ENCODE measurements at places on chromosomes 3 and 15.

GRCh38 chr3:74636981-74637380 is 22.5 kb upstream of the CNTN3 start:
- no peak for DNase-seq

- no peak for DNase-seq
Observed at GRCh38 chr3:60056404-60056803, 1006.6 kb upstream of the CFAP20DC start.

GRCh38 chr3:146472611-146473010 is 3.2 kb upstream of the PLSCR2 start:
- no peak for DNase-seq

- no peak for DNase-seq
Observed at GRCh38 chr3:44058022-44058867, 183.4 kb upstream of the TOPAZ1 start.

DNA sequence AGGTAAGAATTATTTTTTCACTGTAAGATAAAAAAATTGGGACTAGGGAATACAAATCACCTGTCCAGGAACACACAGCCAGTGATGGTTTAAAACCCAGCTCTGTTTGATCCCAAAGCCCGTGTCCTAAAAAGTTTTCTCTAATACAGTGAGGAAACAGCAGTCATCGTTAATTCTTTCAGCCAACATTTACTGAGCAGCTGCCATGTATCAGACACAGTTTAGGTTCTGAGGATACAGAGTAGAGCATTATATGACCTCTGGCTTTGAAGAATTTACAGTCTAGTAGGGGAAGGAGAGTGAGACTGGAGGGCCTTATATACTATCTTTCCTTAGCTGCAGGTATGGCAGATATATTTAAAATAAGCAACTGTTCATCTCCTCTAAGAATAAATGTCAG is 82.7 kb downstream of the KCNMB2 start:
- no peak for DNase-seq

- no peak for DNase-seq
Observed at GRCh38 chr3:184117636-184118035, 17.5 kb upstream of the EIF2B5 start.

DNA sequence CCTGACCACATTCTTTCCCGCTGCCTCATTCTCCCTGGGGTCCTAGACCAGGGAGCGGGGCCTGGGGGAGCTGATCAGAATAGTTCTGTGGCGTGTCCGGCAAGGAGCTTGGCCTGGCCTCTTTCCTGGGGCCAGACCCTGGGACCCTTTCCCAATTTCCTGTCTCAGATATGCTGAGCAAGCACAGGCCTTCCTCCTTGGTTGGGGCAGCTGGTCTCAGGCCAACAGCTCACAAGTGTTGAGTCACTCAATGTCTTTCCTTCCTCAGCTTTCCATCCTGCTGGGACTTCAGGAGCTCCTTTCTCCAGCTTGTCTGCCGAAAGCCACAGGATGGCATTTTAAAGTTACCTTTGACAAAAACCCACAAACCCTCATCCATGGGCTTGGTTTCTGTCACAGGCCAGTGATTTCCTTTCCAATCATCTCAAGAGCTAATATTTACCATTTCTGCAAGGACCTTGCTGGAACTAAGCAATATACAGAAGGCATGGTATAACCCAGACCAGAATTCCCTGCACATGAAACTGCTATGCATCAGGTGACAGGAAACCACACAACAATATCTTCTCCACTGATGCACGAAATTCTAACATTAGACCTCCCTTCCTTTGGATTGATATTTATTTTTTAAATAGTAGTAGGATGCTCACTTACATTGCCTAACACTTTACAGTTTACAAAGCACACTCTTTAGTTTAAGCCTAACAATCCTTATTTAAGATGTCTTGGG is 19.5 kb upstream of the TIMP4 start:
- no peak for DNase-seq

- DNase-seq: no peak
Observed at GRCh38 chr3:151925419-151925818, 52.0 kb downstream of the SUCNR1 start.

GRCh38 chr15:59158701-59159034 is 48.0 kb upstream of the LDHAL6B start:
- no peak for DNase-seq

GRCh38 chr3:134697830-134698689 is 47.2 kb upstream of the KY start:
- DNase-seq: no peak

DNA sequence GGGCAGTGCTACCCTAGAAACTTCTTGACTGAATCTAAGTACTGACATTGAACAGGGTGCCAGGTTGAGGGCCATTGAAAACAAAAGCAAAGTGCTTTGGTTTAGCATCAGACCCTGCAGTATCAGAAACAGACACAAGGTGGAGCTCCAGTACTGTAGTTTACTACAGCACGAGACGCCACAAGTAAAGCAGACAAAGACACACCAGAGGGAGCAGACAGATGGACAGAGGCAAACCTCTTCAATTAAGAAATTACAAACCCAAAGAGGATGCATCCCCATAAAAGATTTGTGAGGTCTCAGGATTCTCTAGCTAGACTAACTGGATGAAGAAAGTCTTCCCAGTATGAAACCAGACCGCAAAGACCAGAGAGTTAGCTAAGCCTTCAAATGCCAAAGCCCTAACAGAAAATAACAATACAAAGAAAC is 16.6 kb downstream of the TOP2B start:
- DNase-seq: peak; percentile 68

GRCh38 chr3:134357261-134357913 is 16.9 kb downstream of the AMOTL2 start:
- no peak for DNase-seq

DNA sequence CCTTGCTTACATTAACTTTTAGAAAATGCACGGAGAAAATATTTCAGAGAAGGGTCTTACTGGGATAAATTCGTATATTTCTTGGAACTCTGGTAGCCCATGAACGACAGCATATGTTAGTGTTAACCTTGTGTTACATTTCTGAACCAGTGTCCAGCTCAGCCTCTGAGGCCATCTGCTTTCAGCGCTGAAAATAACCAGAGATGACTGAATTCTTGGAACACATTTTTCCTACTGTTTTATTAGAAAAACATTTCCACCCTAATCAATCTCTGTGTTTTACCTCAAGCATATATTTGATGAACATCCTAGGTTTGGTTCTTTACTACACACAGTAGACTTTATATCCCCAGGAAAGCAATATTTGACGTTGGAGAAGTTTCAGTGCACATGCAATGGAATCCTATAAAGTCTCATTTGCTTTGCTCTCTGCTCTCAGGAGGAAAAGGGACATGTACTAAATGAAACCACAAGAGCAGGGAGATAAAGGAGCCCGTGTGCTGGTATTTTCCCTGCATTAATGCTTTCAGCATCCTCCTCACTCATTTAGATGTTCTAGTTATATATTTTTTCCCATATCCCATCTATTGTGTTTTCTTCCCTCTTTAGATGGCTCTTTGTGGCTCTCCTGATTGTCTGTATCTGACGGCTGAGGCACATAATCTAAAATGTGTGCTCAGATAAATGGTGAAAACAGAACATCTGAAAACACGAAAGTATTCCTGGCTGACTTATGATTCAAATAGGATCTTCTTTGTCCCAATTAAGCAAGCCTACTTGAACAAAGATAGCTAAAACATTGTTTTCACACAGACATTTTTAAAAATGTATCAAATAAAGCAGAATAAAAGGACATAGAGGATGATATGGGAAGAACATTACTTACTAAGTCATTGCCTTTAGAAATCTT is 151.7 kb upstream of the KCNMB2 start:
- DNase-seq: no peak

- DNase-seq: no peak
Observed at GRCh38 chr3:94317017-94317416, 254.2 kb downstream of the NSUN3 start.

DNA sequence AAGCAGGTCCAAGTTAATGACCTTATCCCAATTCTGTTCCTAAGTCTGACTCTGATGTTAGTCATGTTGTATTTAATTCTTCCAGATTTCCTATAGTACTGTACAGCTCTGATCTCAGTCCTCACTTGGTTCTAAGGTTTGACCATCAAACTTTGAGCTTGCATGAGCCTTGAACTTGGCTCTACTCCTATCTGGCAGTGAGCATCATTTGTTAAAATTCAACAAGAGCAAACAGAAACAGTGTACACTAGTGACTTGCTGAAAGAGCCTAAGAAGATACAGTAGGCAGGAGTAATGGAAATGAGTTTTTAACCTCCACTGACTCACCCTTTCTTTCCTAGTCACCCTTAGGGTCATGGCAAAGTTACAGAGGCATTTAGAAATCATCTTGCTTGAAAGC is 451.1 kb upstream of the TPRG1 start:
- DNase-seq: no peak

DNA sequence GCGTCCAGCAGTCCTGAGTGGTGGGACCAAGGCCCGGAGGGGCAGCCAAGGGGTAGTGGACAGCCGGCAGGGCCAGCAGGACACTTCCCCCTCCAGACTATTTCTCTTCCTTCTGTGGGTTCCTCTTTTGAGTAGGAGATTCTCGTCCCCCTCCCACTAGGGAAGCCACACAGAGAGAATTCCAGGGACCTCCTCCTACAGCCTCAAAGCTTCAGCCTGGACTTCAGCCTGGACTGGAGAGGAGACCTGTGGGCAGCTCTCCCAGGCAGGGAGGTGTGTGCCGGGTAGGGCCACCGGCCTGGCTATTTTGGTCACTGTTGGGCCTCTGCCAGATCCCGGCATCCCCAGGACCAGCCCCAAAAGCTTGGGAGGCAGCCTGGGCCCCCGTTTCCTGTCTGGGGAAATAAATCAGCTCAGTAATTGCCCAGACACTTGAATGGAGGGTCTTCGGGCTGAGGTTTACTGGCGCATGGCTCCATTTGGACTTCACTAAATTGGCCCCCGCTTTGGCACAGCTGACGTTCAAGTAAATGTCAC is 1.3 kb downstream of the SLC6A6 start:
- DNase-seq: no peak

- DNase-seq: no peak
Observed at GRCh38 chr3:94082391-94082937, 19.6 kb downstream of the NSUN3 start.

GRCh38 chr15:68252925-68253534 is 23.5 kb upstream of the CLN6 start:
- no peak for DNase-seq

GRCh38 chr3:20022954-20023622 is 11.0 kb upstream of the PP2D1 start:
- DNase-seq: no peak

- no peak for DNase-seq
Observed at GRCh38 chr15:55856506-55857164, 113.7 kb upstream of the PRTG start.

DNA sequence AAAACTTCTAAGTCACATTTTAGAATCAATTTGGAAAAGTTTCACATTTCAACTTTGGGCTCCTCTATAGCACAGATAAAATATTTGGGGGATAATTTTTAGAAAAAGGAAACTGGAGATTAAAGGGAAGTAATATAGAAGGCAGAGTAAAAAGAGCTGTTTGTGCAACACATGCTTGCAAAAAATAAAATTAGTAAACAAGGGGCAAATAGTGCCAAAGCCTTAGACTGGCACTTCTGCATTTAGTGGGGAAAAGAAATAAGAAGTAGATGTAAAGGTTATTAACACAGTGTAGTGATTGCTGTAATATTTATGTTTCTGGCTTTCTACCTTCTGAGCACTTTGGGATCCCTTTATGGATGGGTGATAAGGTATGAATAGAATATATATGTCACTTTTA is 246.6 kb downstream of the CBLB start:
- no peak for DNase-seq

DNA sequence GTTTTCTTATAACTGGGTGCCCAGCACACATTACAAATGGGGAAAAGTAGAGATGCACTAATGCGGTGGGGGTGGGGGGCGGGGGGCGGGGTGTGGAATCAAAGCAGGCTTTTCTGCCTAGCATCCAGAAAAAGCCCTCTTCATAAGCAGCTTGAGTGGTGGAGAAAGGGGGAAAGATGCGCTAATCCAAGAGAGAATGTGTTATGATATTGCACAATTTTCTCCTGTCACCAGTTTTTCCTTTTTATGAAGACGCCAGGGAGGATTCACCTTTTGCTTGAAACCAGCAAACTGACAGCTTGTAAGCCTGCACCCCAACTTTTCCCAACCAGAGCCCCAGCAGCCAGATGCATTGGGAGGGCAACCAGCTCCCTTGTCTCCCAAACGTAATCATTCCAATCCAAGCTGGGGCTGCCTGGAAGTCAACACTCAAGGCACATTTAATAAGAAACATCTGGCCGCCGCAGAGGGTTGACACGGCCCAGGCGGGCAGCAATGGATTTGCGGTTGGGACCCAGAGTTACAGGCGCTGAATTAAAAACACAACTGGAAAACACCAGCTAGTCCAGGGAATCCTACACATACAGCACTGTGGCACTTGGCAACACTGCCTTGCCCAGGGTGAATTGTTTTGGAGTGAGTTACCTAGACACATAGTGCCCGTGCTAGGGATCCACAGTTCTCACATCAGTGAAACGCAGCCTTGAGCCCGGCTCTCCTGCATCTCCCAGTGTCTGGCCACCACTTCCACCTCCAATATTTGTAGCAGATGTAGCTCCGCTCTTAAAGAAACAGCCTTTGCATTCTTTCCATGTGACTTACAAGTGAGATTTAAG is 218.5 kb upstream of the PRICKLE2 start:
- DNase-seq: no peak

DNA sequence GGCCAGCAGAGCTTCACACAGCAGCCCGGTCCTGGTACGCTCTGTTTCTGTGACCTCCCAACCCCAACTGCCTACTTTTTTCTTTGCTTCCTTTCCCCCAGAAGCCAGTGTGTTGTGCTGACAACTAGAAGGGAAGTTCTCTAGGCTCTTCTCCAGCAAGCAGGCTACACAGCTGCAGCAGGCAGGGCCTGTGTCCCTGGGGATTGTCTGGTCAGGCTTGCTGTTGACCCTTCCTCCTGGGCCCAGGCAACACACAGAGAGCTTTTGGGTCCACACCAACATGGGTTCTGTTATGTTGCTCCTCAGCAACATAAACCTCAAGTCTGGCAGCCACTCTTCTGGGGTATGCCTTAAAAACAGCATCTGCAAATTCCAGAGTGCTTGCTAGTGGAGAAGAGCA is 36.2 kb upstream of the TSPAN3 start:
- DNase-seq: no peak

DNA sequence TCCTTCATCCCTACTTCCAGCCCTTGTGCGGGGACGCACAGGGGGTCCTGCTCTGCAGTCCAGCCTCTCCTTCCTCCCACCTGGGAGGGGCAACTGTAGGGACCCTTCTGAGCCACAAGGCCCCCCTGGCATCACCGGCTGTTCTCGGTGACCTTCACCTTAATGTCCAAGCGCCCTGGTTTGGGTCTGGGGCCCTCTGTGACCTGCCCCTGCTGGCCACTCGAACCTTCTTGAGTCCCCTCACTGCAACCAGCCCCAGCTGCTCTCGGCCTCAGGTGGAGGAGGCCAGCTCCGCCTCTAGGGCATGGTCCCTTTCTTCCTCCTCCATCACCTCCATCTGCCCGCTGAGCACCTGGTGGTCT is 57.9 kb downstream of the RGMA start:
- DNase-seq: no peak

DNA sequence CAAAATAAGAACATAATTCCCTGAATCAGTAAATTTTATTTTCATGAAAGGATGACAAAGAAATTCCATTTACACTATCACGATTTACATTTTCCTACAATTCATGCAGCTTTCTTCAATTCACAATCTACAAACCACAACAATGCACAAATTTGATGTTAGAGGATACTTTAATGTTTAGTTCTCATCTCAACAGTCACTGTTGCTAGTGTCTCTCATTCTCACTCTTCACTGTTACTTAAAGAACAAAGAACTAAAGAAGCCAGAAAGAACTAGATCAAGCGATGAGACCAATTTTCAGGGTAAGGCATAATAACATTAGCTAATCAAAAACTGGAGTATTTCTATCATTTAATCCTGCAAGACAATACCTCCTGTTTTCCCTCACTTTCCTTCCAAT is 73.5 kb downstream of the TBL1XR1 start:
- no peak for DNase-seq

All from iPS DF 19.7 (cell line).